Fibroblast of lung (primary cell): ENCODE measurements at places on chromosomes 1 and 21.

DNA sequence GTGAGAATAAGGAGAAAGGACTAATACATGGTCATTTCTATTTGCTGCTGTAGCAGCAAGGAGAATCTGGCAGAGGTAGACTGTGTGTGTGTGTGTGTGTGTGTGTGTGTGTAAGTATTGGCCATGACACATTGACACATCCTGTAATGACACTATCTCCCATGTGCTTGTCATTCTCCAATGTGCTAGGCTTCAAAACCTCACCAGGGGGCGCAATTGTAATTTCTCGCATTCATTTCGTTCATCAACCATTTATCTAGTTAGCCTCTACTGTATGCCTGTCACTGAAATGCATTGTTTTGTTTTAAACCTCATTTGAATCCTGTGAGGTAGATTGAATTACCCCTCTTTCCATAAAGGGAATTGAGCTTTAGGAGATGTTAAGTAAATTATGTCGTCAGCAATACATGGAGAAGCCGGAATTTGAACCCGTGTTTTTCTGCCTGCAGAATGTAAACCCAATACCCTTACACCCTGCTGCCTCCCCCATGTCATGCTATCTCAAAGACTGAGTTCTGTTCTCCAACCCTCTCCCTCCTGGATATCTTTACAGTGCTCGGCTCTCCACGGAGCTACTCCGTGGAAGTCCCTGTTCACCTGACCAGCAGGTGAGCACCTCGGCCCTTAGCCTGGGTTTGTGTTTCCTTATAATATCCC, 100.8 kb downstream of the UCK2 start:
- peak; percentile 40 for DNase-seq

DNA sequence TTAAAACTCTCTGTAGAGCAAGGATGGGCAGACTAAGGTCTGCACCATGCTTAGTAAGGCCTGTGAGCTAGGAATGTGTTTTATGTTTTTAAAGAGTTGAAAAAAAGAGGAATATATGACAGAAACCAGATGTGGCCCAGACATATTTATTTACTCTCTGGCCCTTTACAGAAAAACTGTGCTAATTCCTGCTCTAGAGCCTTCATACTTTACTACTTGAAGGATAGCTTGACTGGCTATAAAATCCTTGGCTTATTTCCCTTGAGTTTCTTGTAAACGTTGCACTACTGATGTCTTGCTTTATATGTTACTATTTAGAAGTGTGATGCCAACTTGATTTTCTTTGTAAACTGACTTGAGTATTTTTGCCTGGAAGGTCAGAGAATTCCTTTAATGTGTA, 33.5 kb downstream of the CTBS start:
- DNase-seq = peak; percentile 14

DNA sequence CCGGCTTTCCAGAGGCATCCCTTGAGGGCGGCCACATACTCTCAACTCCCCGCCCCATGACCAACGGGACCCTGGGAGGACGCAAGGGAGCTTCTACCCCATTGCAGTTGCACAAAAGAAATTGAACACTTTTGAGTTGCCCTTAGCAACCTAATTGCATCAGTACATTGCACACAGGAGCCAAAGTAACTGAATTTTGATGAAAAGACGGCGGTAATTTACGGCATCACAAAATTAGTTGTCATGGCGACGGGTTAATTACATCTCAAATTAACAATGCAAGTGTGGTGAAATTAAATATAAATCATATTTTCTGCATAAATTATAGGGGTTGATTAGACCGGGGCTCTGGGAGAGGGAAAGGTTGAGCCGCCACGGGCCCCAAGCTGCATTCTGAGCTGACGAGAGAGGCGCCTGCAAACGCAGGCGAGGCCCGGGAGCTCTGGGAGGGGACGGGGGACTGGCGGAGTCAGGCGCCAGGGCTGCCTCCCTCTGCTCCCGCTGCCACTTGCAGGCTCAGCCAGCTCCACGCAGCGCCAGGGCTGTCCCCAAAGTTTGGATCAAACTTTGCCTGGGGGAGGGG, 61.4 kb downstream of the CASZ1 start:
- no peak for DNase-seq

DNA sequence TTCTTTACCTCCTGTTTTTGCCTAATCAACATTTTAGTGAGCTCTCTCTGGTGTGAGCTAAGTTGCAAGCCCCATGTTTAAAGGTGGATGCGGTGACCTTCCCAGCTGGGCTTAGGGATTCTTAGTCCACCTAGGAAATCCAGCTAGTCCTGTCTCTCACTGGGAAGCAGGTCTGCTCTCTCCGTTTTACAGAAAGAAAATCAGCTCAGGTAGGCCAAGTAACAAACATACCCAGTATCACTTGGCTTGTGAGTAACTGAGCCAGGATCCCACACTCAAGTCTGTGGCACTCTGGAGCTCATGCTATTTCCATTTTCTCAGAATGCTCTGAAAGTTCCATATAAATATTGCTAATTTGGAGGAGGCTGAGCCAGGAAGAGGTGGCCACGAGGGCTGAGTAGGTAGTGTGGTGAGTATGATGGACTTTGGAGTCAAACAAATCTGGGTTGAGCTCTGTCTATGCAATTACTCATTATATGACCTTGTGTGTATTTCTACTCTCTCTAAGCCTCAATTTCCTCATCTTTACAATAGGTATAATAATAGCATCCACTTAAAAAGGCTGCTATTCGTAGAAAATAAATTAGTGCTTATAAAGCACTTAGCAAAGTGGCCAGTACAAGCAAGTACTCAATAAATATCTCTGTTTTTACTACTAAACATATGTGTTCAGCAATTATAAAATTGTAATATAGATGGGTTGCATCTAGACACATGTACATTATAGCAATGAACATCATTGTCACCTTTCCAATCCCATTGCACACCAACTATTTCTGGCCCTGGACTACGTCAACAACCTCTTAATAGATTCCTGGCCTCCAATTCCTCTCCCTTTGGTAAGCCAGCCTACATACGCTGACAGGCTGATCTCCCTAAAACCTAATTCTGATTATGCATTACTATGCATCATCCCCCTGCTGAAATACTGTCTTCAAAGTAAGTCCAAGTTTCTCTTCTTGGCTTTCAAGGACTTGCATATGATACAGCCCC, 32.7 kb upstream of the DHCR24 start:
- DNase-seq = no peak

GRCh38 chr1:154911691-154912550, 24.6 kb downstream of the PMVK start:
- DNase-seq = no peak

- DNase-seq = no peak
Observed at GRCh38 chr1:234558330-234558836, 51.6 kb downstream of the IRF2BP2 start.

DNA sequence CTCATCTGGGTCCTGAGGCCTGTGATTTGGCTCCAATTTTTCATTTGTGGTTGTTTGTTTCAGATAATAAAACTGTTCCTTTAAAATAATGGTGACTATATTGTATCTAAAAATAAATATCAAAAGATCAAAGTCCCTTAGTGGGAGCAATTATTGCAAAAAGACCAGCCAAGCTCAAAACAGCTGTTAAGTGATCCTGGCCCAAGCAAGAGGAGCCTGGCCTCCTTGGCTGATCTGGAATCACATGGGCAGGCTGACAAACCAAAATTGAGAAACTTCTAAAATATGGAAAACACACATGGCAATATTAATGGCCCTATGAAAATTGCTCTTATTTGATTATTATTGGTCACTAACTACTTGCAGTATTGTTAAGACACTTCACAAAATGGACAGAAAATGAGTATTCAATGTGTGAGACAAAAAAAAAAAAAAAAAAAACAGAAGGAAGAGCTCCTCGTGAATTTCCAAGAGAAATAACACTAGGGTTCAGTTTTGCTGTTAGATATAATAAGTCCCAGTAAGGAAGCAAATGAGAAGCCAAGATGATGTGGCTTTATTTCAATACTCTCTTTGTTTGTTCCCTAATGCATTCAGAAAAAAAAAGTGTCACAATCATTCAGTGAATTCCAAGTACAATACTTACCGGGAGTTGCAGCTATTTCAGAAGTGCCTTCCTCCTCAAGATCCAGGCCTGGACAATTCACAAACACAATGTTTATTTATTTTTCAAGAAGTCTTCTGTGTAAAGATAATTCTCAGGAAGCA, 105.1 kb downstream of the SEC16B start:
- no peak for DNase-seq

GRCh38 chr1:230322421-230322756, 103.7 kb downstream of the PGBD5 start:
- DNase-seq = no peak

DNA sequence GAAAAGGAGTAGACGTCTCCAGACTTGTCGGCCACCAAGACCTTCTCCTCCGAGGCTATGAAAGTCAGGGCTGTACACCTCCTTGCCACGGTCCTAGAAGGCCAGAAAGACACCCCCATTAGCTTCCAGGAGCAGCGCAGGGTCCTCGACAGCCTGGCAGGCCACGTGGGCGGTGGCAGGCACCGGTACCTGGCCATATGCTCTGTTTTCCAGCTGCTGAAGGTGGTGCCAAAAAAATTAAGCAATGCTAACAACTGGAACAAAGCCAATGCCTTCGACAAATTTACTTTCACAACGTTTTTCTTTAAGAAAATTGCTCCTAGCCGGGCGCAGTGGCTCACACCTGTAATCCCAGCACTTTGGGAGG, 15.9 kb downstream of the WDR4 start:
- DNase-seq = no peak

DNA sequence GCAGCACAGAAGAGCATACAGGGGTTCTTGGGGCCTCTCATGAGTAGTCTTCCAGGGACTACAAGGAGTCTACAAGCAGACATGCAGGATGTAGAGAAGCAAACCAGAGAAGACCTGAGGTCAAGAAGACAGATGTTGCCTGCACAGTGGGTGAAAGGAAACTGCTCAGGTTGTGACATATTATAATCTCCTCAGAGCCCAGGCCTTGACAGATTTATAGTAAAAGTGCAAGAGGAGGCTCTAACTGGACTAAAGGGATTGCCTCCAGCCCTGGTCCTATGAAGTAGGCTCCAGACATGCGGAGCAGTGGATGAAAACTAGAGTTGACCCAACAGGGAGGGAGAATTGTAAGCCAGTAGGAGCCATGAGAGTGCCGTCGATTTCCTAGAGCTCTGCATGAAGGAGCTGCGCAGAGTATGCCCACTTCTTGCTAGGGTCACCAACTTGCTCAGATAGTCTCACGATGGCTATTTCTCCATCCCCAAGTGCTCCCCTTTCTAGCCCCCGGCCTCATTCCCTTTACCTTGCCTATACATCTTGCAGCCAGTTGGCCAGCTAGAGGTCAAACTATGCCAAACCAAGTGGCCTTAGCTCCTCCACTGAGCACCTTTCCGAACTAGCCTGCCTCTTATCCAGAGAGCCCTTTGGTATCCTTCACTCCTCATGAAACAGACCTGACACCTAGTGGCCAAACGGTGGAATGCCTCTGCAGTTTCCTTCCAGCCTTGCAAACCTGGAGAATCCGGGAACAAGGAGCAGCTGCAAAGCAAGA, 36.2 kb upstream of the IPO9 start:
- DNase-seq = peak; percentile 89

GRCh38 chr1:110133436-110133835, 16.9 kb upstream of the SLC6A17 start:
- DNase-seq = peak; percentile 20

- no peak for DNase-seq
Observed at GRCh38 chr1:207397525-207397926, 56.6 kb upstream of the CR2 start.

- DNase-seq = peak; percentile 64
Observed at GRCh38 chr1:214447557-214447871, 103.9 kb downstream of the PTPN14 start.

DNA sequence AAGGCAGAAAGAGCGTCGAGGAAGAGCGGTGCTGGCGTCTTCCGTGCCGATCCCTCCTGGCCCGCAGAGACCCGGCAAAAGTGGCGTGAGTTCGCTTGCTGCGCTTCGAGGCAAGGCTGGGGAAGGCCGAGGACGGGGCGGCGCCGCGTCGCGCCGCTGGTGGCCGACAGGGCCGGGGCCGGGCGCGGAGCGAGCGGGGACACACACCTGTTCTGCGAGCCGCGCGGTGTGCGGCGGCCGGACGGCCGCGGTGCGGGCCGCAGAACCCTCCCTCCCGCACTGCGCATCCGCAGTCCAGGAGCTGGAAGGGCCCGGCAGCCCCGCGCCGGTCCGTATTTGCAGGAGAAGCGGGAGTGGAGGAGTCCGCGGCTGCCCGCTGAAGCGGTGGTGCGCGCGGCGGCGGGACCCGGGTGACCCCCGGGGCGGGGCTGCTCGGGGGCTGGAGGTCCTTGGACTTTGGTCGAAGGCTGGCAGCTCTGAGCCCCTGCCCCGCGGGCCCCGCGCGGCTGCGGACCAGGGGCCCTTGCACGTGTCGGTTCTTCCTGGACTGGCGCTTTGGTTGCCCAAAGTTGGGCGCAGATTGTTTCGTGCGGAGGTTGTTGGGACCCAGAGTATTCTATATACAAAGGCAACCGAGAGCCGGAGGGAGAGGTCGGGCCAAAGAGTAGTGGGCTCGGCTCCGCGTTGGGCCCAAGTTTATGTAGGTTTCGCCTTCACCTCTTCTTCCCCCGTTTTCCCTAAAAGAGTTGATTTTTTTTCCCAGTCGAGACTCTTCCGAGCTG, 2.6 kb downstream of the RNF220 start:
- DNase-seq = no peak

- DNase-seq = no peak
Observed at GRCh38 chr1:67818725-67819301, 14.5 kb downstream of the GNG12 start.

DNA sequence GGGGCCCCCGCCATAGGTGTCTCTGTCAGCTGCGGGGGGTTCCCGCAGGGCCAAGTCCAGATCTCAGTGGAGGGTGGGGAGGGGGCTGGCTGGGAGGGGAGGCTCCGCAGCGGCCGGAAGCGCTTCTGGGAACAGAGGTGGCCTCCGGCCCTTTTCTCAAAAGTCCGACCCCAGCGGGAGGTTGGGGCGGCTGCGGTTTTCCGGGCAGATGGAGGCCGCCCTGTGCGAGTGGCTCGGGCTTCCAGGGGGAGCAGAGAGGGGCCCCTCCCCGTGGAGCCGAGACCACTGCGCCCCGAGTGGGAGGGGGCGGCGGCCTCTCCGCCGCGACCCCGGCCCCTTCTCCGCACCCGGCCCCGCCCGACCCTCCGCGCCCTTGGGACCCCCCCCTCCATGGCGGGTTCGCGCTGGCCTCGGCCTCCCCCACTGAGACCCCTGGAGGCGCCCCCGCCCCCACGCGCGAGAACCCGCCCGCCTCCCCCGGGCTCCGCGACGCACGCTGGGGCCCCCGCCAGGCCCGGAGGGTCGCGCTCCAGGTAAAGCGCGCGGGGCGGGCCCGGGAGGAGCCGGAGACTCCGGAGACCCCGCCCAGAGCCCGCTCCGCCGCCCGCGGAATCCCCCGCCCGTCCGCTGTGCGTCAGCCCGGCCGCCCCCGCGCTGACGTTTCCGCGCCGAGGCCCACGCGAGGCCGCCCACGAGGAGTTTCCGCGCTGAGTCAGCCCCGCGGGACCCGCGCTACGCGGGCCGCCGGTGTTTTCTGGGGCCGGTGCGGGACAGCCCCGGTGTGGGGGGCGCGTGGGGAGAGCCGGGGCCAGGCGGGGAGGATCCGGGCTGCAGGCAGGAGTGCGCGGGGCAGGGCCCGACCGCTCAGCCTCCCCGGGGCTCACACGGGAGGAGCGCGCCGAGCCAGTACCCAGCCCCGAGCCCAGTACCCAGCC, 5.2 kb downstream of the TNFRSF18 start:
- peak; percentile 11 for DNase-seq
